ENCODE measurements at places on chromosomes 7 and 10. TPM values are rescaled to one million over a fixed set of nuclear protein-coding genes. Genes with fewer than 3 reads are reported as not detected.

The CPXM2 gene
- total RNA-seq: not detected

The MYO1G gene
- under 0.01 TPM for total RNA-seq

- no peaks in the 10 kb centered on the region for H3K4me1 ChIP-seq
- no peak for DNase-seq
- no peak overlapping the region for H3K27ac ChIP-seq
- no peaks in the 10 kb centered on the region for H3K27me3 ChIP-seq
- H3K36me3 ChIP-seq: no peaks in the 10 kb centered on the region
Measured at GRCh38 chr7:147640821-147641220, 949.7 kb upstream of the C7orf33 start.

- no peaks in the 10 kb centered on the region for H3K27me3 ChIP-seq
- DNase-seq: no peak
- H3K36me3 ChIP-seq: 0 out of 2 replicates have a peak, but pooled peaks cover 3% of the 10 kb centered on the region
- H3K4me3 ChIP-seq: no peak overlapping the region
- H3K27ac ChIP-seq: no peak overlapping the region
Measured at GRCh38 chr7:140676306-140676705, 3.6 kb downstream of the ADCK2 start.

The GPR26 gene
- not detected for total RNA-seq

The ZCCHC24 gene
- 15.1 TPM for total RNA-seq

The NUTM2B gene
- total RNA-seq: under 0.01 TPM

The GBX1 gene
- total RNA-seq: not detected

DNA sequence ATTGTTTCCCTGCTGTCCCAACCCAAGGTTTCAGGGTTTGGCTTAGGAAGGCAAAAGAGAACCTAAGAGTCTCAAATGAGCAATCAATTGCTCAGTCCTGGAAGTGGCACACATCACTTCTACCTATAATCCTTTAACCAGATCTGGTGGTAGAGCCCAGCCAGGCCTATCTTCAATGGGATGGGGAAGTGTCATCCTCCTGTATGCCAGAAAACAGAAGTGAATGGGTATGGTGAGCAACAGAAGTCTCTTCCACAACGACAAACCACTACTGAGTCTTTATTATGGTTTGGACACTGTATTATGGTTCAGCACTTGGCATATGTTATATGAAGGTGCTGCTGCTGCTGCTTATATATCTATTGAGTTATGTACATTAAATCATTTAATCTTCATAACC, 3.0 kb upstream of the AKR1B1 start:
- H3K27me3 ChIP-seq: no peaks in the 10 kb centered on the region
- no peak overlapping the region for H3K27ac ChIP-seq
- DNase-seq: no peak
- no peak overlapping the region for H3K4me3 ChIP-seq
- peaks cover 14% of the 10 kb centered on the region for H3K4me1 ChIP-seq

The BTBD16 gene
- total RNA-seq: not detected

All from IMR-90 (cell line).